Muscle of arm (tissue), 14 donors: ENCODE measurements at places on chromosomes 2 and 18. TPM values are rescaled to one million over a fixed set of nuclear protein-coding genes. Genes with fewer than 3 reads are reported as not detected.
A peak's percentile ranks its signal among the peaks of the same experiment; 100 is the strongest.

GRCh38 chr2:46812361-46813019, 103.1 kb downstream of the MCFD2 start:
- peak; percentile 81 for DNase-seq

- no peak for DNase-seq
Observed at GRCh38 chr18:35736696-35737095, 155.2 kb downstream of the GALNT1 start.

DNA sequence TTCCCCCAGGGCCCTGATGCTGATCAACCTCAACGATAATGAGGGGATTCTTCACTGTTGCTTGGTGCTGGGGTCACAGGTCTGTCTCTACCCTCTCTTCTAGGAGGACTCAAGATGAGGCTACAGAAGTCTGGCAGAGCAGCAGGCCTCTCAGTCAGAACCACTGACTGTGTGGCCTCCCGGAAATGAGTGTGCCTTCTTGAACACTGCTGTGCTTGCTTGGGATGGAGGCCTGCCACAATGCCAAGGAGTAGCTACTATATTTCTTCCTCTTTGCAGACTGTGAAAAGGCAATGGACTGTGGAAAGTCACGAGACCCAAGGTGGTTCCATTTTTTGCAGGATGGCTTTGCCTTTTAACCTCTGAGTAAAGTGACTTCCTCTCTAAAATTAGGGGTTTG, 5.8 kb upstream of the HOXD1 start:
- DNase-seq, result no peak

- DNase-seq, result no peak
Observed at GRCh38 chr2:112870841-112871835, 34.6 kb upstream of the IL1B start.

- no peak for DNase-seq
Observed at GRCh38 chr2:237253046-237253702, 160.8 kb downstream of the COL6A3 start.

GRCh38 chr2:15984368-15985255, 44.3 kb downstream of the MYCN start:
- peak; percentile 41 for DNase-seq

SH3RF3 gene
- polyA plus RNA-seq, result 5.2 TPM

PECR gene
- not detected for polyA plus RNA-seq

UNC50 gene
- polyA plus RNA-seq, result 33.8 TPM

TUBA4B gene
- polyA plus RNA-seq, result not detected

HOXD10 gene
- 21.6 TPM for polyA plus RNA-seq

CCDC138 gene
- polyA plus RNA-seq, result 7.5 TPM
